ENCODE measurements at places on chromosomes 2 and 18.

- DNase-seq, result no peak
Measured at GRCh38 chr2:240928476-240929363, 22.6 kb downstream of the CROCC2 start.

DNA sequence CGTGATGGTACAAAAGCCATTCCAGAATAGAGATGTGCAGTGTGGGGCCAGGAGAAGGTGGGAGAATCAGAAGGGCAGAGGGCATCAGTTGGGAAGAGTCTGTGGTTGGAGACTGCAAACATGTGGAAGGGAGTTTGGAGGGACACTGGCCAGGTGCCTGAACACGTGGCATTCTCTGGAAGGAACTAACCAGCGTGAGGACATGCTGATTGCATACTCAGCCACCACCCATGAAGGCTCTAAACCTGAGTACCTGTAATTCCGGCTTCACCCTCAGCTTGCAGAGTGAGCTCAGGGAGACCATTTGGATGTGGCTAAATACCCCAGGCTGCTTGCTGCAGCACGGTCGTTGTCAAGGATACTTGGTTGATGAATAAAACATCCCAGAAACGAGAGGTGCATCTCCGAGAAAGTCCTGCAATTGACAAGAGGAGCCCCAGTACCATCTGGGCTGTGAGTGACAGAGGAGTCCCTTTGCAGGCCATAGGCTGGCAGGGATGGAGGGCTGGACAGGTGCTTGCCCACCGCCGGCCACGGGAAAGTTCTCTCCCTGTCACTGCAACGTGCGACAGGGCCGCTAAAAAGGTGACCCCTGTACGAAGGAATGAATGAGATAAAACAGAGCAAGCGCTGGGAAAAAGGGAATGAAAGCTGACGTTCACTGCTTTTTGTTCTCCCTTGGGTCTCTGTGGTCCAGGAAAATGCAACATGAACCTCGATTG is 5.0 kb downstream of the ACKR3 start:
- no peak for DNase-seq

GRCh38 chr2:158713523-158714138 is 81.5 kb upstream of the DAPL1 start:
- DNase-seq, result no peak

DNA sequence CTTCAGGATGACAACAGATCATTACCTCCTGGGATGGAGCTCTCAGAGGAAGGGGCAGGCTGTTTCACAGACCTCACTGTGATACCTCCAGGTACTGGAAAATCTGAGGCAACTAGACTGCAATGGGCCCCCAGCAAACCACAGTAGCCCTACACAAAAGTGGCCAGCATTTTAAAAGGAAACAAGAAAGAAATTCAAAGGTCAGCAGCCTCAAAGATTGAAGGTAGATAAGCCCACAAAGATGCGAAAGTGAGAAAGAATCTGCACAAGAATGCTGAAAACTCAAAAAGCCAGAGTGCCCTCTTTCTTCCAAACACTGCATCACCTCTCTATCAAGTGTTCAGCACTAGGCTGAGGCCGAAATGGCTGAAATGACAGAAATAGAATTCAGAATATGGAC is 499.5 kb upstream of the CHAC2 start:
- DNase-seq, result no peak

DNA sequence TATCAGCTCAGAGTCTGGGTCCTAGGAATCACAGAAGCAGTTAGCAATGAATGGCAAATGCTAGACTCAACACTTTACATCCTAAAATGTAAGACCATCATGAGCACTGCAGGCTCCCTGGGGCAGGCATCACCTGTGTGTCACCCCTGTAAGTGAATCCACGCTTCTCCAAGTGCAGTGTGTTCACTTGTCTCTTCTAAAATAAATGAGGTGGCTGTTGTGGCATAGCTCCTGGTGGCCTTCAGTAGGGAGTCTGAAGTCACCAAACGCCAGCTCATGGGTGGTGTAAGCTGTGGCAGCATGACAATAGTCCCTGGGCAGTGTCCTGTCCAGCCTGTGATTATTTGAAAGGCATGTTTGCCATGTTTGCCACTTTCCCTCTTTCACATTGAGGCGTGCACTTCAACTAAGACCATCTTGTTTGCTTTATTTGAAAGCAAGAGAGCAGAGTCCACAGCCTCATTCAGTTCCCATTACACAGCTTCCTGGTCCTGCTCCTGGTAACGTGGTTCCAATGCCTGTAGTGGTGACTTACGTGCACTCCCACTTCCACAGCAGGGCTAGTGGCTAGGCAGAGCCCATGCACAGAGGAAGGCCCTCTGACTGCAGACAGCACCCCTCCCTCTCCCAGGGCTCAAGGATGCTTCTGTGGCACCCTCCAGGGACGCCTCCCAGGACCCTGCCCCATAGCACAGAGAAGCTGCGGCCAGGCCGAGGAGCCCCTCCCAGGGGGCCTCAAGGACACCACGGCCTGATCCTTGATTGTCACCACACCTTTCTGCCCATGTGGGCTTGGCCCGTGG is 24.3 kb downstream of the COA5 start:
- no peak for DNase-seq

GRCh38 chr2:17401096-17401495 is 117.1 kb downstream of the RAD51AP2 start:
- no peak for DNase-seq

DNA sequence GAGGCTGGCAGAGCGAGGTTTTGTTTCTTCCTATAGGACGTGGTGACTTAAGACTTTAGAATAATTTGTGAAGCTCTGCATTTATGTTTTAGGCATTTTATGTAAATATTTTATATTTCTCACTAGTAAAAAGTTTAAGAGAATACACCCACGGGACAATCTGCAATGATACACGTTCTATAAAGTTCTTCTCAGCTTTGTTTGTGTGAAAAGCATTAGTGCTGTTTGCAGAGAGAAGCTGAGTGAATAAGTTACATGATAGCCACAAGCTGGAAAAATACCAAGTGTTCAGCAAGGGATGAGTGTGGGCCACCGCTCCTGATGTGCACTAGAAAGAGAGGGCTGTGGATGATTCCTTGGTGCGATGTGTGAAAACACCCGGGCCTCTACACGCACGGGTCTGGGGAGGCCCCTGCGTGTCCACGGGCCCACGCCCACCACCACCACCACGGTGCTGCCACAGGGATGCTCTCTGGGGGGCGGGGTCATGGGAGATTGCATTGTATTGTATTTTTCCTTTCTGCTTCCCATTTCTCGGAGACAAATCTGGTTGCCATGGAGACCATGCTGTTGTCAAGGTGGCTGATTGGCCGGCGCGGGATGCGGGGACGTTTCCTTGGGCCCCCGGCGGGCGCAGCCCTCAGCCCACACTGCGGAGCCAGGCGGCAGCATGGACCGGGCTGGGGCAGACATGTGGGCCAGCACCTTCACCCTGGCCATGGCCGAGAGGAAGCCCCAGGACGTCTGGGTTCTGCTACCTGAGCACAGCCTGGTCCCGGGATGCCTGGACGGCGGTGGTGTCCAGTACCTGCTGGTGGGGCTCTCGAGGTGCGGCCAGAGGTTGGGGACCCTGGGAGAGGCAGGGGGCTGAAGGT is at the start of gene RTP5:
Gene RTP5, plus strand, starts transcription at position 643 of the 875 bp plus-strand sequence. Its CDS starts 28 bp downstream, at position 671.
- no peak for DNase-seq

All from stimulated activated CD8-positive, alpha-beta memory T cell treated with anti-CD3 and anti-CD28 coated beads, Interleukin-15, amount 100 ng/mL, for 48 hours (primary cell).